NCI-H226 (cell line): ENCODE measurements at places on chromosomes 16 and 17.

DNA sequence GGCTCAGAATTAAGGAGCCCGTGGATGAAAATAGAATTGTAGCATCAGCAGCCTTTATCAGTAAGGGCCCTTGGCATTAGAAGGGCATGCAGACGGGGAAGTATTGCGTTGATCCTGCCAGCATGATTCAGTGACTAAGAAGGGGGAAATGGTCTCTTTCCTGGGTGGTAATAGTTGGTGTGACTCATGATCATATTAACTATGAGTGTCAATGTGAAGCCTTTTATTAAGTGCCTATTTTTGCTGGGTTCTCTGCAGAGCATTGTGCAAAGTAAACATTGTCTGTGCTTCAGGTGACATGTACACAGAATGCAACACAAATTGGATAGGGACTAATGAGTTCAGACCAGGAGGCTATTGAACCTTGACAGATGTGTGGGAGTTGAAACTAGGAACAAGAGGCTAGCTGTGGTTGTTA lies 24.5 kb downstream of the RCVRN start:
- DNase-seq, result peak; percentile 83

DNA sequence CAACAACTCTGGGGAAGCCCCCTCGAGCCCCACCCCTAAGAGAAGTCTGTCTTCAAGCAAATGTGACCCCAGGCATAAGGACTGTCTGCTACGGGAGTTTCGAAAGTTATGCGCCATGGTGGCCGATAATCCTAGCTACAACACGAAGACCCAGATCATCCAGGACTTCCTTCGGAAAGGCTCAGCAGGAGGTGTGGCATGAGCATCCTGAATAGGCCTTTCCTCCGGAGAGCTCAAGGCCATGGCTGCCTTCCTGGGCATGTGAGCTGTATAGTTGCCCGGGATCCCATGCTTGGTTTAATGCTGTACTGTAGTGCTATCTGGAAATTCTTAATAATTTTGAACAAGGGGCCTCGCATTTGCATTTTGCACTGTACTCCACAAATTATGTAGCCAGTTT lies 9.2 kb downstream of the LIG3 start:
- no peak for DNase-seq

GRCh38 chr17:38706505-38707216 lies 1.6 kb downstream of the MLLT6 start:
- no peak for DNase-seq

GRCh38 chr16:46688101-46688653 lies 801 bp downstream of the VPS35 start:
- DNase-seq, result no peak

DNA sequence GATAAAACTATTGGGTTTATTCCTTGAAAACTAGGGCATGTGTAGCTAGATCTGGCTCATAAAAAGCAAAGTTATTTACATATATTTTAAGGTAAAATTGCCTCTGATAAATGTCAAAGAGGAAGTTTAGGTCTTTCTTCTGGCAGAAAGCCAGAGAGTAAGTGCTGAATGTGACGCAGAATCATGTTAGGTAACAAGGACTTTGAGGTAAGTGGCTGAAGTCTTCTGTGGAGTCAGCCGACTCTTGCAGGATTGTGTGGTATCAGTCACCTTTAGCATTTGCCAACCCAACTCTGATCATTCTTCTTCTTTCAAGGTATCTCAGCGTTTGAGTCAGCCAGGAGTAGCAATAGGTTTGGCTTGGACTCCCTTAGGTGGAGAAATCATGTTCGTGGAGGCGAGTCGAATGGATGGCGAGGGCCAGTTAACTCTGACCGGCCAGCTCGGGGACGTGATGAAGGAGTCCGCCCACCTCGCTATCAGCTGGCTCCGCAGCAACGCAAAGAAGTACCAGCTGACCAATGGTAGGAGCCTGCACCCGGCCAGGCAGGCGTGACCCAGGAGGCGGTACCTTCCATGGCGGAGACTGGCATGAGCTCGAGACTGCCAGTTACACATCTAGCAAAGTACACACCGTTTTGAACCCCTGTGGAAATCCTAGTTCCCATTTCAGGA lies 37.9 kb downstream of the SIAH1 start:
- no peak for DNase-seq

DNA sequence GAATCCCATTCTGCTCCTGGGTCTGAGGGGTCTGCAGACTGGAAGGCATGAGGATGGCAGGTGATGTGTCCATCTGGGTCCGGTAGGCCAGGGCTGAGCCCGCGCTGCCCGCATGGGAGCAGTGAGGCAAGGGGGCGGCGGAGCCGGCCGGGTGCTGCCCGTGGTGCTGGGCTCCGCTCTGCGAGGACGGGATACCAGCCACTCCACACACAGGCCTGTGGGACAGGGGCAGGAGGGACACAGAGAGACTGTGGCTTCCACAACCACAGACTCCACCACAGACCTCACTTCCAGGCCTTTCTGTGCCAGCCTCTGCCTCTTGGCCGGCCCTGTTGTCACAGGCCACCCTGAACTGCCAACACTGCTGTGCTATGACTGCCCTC lies 25.4 kb downstream of the MAP1LC3B start:
- no peak for DNase-seq

- peak; percentile 63 for DNase-seq
Measured at GRCh38 chr16:760065-760464, 469 bp upstream of the MSLN start.

DNA sequence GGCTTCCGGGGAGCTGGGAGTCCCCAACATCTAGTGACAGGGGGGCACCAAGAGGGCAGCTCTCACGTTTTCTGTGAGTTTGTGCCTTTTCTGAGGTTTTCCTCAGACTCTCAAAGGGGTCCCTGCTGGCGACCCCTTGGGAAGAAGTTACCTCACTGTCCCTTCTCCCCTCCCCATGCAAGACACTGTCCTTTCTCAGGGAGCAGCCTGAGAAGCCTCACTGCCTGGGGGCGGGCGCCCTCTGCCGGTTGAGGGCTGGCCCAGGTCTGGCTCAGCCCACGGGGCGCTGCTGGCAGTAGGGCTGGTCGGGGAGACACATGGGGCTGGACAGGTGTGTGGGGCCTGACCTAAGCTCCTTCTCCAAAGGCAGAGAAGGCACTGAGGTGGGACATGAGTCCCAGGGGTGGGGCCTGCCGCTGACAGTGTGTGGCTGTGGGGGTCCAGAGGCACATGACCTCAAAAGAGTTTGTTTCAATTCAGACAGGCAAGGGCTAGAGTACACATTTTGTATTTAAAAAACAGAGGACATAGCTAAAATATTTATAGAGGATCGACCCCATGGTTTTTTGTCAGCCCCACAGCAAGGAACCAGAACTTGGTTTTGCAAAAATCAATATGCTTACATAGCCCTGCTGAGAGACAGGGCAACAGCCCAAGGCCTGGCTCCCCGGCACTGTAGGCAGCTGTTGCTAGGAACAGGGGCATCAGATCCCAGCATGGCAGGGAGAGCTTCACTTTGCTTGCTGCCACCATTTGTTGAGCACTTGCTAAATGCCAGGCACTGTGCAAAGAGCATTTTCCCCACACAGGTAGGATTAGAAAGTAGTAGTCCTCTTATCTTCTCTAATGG lies 18.5 kb upstream of the ALDH3A1 start:
- DNase-seq, result peak; percentile 45

DNA sequence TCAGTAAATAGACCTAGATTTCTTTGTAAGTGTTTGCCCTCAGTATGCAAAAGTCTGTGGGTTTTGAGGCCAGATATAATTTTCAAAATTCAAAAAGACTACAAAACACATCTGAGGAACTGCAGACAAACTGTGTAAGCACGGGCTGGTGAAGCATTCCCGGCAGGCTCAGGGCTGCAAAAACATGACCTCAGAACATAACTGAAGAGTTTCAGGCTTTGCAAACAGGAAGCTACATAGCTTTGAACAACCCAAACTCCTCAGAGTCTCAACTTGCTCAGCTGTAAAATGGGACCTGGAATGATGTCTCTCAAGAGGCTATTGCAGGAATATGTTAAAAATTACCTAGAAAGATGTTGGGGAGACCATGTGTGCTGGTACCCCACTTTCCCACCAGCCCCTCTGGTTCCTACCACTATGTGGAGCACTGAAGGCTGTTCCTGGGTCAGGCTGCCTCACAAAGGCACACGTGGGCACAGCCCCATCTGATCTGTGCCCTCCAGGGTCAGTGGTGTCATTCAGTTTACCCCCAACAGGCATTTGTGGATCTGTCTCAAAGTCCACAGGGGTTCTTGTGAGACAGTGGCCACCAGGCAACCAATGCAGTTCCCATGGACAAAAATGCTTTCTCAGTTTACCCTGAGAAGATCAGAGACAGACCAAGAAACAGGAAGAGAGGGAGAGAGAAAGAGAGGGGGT lies 72.9 kb downstream of the CREBBP start:
- no peak for DNase-seq

- no peak for DNase-seq
Measured at GRCh38 chr16:2486645-2487516, 12.0 kb downstream of the TBC1D24 start.

- DNase-seq, result no peak
Measured at GRCh38 chr16:57041182-57042156, 50.9 kb upstream of the CPNE2 start.

- no peak for DNase-seq
Measured at GRCh38 chr16:68403177-68403576, 45.1 kb downstream of the SMPD3 start.

DNA sequence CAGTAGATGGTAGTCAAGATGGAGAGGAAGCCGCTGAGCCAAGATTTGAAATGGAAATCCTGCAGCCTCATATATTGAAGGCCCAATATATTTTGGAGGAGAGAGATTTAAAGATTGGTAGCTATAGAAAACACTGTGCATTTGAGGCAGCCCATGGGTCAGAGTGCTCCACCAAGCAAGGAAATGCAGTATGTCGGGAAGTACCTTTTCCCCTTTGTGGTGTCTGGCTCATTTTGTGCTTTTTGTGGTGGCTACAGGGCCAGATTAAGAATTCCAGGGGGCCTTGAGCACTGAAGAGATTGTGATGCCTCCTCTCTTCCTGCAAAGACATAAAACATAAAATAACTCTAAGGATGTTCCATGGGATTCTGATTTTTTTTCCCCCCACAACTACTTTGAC lies 39.6 kb downstream of the CDRT15 start:
- DNase-seq, result no peak

DNA sequence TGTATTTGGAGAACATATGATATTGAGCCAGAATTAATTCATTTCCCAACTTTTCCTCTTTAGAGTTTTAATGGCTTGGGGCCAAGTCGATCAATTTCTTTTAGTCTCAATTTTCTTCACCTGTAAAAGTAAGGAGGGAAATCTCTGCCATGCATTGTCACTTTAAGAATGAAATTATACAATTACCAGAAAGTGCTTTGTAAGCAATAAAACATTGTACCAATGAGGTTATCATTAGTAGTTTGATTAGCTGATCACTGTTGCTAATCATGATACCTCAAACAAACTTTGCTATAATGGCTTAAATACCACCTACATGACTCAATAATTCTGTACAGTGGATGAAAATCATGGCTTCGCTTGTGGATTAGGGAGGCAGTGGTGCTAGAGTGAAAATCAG lies 1525.8 kb upstream of the GOT2 start:
- DNase-seq, result no peak

DNA sequence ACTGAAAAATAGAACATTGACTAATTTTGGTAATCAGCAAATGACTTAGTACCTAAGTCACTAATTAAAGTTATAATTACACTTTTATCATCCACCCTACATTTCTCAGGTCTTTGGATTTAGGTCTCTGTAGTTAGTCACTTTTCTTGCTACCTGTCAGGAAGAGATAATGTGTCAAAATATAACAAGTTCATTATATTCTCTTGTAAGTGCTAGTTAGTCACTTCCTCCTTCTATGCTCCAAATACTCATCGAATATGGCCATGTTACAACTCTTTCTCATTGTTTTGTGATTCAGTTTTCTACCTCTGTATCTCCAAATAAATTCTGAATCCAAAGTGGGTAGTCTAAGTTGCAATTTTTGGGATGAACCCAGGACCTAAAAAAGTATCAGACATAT lies 163.5 kb upstream of the KIF2B start:
- no peak for DNase-seq

GRCh38 chr16:26442321-26442720 lies 624.4 kb upstream of the C16orf82 start:
- DNase-seq, result no peak

- DNase-seq, result no peak
Measured at GRCh38 chr17:82786427-82786826, 34.6 kb downstream of the TBCD start.

DNA sequence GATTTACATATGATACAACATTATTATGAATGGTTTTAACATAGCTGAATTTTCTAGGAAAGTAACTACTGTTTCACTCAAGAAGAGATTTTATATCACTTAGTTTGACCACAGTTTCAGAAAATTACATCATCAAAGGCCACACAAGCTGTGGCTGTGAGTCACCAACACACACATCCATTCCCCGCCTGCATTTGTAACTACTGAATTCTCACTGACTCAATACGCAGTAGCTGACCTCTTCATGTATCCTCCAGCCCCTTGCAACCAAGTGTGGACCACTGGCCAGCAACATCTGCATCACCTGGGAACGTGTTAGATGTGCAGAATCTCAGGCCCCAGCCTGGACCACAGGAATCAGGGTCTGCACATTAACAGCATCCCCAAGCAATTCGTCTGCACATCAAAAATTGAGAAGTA lies 197.6 kb downstream of the XYLT1 start:
- DNase-seq, result no peak

DNA sequence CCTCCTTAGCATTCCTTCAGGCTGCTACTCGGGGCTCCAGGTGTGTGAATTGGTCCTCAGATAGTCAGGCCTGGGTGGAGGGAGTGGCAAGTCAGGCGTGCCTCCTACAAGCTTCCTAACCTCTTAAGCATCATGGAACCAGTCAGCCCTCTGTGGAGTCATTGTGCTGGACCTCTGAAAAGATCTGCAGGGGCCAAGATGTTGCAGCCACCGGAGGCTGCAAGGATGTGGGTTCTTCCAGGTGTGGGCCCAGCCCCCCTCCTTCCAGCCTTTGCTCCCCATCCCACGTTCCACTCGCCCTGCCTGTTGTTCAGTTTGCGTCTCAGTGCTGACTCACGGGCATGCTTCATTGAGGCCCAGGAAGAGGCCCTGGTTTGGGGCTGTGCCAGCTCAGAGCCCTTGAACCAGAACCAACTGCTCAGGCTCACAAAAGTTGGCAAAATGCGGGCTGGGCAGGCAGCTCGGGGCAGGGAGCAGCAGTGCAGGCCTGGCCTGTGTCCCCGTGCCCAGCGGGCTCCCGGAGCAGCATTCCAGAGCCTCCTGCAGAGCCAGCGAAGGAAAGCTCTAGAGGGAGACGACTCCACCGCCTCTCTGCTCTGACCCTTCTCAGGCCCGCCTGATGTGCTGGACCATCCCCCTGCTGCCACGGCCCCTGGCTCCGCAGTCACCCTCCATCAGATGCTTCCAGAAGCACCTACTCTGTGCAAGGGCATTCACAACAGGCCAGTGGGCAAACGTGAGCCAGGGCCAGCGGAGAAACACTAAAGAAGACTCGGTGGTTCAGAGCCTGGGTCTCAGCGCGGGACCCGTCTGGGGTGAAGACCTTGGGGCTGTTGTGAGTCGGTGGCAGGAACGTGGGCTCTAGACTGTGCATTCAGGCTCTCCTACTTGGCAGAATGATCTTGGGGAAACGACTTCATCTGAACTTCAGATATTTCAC lies 7.5 kb downstream of the LDHD start:
- DNase-seq, result peak; percentile 95

GRCh38 chr16:86110134-86110533 lies 211.2 kb downstream of the IRF8 start:
- DNase-seq, result no peak
